ENCODE measurements at places on chromosomes 3 and 15.
A peak's percentile ranks its signal among the peaks of the same experiment; 100 is the strongest.

DNA sequence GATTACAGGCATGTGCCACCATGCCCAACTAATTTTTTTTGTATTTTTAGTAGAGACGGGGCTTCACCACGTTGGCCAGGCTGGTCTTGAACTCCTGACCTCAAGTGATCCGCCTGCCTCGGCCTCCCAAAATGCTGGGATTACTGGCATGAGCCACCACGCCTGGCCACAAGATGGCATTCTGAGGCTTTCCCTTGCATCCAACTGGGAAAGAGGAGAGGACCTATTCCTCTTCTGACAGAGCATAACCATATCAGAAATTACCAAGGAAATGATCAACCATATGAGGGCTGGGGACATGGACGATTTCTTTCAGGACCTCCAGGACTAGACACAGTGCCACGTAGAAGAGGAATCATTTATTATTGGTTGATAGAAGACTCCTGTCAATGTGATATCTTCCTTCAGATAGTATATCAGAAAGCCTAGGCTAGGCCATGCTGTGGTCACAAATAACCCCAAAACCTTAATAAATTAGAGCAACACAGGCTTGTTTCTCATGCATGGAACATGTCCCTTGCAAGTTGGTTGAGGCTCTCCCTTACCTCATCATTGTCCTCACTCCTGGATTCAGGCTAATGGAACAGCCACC lies 372.3 kb upstream of the IL12A start:
- no peak for DNase-seq

- no peak for DNase-seq
These were observed 156.2 kb upstream of the SEMA6D start for GRCh38 chr15:47561102-47561501.

DNA sequence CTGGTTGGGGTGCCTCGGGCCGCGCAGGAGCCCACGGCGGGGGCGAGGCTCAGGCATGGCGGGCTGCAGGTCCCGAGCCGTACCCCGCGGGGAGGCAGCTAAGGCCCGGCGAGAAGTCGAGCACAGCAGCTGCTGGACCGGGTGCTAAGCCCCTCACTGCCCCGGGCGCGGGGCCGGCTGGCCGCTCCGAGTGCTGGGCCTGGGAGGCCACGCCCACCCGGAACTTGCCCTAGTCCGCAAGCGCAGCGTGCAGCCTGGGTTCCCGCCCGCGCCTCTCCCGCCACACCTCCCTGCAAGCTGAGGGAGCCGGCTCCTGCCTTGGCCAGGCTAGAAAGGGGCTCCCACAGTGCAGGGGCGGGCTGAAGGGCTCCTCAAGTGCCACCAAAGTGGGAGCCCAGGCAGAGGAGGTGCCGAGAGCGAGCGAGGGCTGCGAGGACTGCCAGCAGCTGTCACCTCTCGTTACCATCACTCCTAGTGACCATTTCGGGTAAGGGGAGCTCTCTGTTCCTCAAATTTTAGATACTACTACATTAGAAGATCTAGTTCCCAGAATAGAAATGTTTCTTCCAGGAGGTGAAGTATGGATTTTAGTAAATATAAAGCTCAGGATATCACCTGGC lies 417.0 kb upstream of the AGTR1 start:
- no peak for DNase-seq

GRCh38 chr3:175121225-175121624 lies 262.1 kb downstream of the NAALADL2 start:
- DNase-seq, result no peak

- no peak for DNase-seq
These were observed 91.9 kb downstream of the RPLP1 start for GRCh38 chr15:69544365-69545113.

- no peak for DNase-seq
These were observed 47.5 kb downstream of the PRTG start for GRCh38 chr15:55695432-55695831.

DNA sequence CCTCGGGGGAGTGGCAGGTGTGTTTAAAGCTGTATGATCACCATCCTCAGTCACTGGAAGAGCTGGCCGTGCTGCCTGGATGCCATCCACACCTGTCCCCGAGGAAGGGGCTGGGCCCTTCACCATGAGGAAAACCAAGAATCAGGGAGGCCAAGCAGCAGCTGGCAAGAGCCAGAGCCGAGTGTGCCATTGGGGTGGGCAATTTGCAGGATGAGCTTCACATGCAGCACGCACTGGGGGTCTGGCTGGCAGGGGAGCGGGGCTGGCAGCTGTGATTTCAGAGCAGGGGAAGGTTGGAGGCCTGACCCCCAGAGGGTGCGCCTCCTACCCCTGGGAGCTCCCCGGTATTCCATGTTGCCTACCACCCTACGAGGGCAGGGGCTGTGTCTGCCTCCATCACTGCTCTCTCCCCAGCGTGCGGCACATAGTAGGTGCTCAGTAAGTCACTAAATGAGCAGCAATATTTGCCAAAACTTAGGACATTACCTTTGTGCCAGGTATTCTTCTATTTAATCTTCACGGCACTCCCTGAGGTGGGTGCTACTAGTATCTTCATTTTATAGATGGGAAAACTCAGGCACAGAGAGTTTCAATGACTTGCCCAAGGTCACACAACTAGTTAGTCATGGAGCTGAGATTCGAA lies 30.3 kb upstream of the IQSEC1 start:
- DNase-seq, result no peak

DNA sequence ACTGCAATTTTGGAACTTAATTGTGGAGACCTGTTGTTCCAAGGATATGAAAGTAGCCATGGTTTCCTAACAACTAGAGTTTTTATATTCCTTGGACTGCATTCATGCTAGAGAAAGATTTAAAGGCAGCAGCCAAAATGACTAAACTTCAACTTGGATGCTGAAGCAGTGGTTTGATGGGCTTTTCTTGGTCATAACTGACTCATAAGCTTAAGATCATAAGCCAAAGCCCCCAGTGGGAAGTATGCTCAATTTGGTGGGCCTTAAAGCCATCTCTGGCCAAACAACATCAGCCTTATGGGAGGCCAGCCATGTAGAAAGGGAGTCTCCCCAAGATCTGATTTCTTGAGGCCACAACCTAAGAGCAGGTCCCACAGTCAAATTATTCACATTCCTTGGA lies 80.2 kb downstream of the ZNF280D start:
- no peak for DNase-seq

GRCh38 chr3:128369881-128370642 lies 96.6 kb downstream of the DNAJB8 start:
- no peak for DNase-seq

DNA sequence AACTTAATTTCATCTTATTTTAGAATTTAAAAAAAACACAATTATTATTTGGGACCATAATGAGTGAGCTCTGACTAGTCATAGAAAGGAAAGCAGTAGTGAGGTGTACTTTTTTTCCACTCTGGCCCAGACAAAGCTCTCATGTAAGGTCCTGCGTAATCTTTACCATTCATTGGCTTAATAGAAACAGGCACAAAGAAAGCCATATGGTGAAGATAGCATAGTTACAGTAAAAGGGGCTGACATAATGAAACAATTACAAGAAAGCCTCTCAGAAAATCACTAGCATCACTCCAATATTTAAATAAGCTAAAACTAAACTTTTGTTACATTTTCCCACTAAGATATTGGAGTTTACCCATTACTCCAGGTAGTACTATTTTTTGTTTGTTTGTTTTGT lies 384.6 kb upstream of the ALCAM start:
- no peak for DNase-seq

DNA sequence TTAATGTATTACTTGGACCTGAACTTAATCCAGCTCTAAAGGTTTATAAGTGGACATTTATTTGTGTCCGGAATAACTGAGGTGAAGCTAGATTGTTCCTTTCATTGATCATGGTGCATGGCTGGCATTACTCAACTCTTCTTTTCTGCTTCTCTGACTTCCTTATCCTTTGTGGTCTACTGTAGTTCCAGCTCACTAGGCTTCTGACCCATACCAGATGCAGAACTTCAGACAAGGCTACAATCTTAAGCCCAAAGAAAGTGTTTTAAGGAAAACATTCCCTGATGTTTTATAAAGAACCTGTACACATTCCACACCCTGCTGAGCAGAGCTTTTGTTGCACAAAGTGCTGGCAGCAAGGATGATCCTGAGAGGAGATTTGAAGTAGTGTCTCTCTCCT lies 250.8 kb upstream of the TGFBR2 start:
- no peak for DNase-seq

GRCh38 chr3:78912687-78913086 lies 855.1 kb downstream of the ROBO1 start:
- no peak for DNase-seq

DNA sequence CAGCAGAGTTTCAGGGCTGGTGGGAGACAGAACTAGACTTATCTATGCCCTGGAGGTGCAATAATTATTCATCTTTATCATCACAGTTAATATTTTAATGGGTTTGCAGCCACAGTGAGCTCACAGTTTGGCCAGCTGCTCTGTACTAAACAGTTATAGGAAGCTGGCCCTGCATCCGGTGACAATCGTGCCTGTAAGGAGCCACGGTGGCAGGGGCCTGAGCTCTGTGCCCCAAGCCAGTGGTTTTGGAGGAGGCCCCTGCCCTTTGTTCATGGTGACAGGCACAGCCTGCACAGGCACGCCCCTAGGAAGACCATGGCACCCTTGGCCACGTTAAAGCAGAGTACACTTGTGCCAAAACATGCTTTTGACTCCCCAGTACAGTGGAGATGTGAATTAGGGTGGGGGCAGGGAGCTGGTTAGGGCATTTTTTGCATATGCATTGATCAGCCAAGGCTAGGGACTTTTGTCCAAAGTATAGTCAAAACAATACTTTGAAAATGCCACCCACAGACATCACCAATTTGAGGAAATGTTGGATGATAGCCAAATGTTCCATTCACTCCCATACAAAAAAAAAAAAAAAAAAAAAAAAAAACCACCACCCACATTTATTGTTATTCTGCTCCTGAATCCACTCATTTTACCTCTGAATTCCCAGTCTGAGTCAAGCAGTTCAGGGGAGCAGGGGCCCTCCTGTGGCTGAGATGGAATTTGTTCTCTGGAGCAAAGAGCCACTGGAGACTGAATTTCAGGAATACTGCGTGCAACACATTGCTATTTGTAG lies 3.4 kb upstream of the RFTN1 start:
- DNase-seq, result no peak

GRCh38 chr15:52994290-52994689 lies 204.2 kb upstream of the ONECUT1 start:
- no peak for DNase-seq

DNA sequence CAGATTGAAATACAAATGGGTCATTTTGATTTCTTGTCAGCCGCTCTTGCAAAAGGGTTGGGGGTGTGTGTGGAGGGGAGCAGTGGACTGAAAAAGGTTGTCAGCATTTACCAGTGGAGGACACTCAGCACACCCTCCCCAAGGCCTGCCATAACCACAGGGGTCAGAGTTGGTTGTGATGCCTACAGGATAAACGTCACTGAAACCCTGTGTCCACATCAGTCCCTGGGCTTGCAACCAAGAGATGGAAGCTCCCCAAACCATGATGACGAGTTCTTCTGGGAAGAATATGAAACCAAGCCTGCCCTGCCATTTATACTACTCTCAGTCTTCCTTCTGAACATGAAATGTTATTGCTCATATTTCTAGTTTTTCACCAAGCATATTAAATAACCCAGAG lies 54.0 kb upstream of the UMPS start:
- no peak for DNase-seq

DNA sequence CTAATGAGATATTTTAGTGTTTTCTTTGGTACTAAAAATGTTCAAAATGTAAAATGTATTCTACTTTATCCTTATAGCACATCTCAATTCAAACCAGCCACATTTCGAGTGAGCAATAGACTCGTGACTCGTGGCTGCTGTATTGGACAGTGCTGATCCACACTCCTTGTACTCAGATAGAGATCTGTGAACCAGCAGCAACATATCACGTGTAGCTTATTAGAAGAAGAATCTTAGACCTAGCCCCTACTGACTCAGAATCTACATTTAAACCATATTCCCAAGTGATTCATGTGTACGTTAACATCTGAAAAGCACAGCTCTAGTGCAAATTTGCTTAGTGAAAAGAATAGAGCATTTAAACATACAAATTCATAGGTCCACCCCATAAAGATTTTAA lies 130.9 kb downstream of the IL1RAP start:
- no peak for DNase-seq

GRCh38 chr3:138093721-138094120 lies 21.7 kb downstream of the DZIP1L start:
- DNase-seq, result no peak

GRCh38 chr15:48794697-48795134 lies 16.2 kb downstream of the CEP152 start:
- DNase-seq, result no peak

DNA sequence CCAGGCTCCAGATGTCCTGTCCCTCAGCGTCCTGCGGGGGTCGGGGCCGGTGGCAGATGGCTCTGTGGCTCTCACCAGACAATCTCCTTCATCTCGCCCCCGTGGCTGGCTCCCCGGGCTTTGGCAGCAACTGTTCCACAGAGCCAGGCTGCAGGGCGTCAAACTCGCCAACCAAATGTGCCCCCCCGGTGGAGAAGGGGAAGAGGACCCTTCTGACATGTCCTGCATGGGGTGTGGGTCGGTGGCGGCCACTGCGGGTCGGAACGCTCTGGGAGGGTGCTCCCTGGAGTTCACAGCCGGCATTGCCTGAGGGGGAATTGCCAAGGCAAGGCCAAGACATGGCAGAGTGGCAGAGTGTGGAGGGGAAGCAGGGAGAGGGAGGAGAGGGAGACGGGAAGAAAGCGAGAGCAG lies 36.0 kb downstream of the BDH1 start:
- DNase-seq, result no peak

DNA sequence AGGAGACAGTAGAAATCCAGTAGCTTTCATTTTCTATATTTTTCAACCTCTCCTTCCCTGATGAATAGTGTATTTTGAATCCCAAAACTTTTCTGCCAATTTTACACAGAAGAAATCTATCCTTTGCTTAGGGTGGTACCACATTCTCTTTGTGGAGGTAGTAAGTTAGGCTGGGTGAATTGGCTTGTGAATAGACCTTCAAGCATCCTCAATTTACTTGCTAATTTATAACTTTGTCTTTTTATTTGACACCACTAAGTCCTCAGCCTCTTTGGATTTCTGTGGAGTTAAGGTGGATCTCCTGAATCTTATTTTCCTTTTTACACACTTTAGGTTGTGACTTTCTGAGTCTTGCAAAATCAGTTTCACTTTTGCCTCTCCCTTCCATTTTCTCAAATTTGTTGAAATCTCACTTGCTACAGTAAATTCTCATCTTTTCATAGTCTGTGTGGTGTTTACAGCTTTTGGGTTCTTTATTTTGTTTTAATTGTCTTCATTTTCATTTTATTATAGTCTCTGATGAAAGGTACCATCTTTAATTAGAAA lies 5.7 kb upstream of the PLSCR1 start:
- no peak for DNase-seq

DNA sequence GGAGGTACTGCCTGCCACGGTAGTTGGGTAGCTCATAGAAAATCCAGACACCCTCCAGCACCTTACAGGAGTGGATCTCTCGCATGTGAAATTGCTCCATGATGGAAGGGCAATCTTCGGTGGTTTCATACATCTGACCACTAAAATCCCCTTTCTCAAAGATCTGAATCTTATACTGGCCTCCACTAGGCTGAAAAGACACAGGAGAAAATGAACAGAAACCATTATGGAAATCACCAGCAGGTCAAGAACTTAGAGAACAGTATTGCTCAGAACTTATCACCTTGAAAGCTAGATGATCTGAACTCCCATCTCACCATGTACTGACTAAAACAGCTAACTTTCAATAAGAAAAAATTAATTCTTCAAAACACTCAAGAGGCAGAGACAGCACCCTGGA lies 5.4 kb downstream of the CRYGS start:
- DNase-seq, result no peak

- peak; percentile 22 for DNase-seq
These were observed 75.0 kb downstream of the MAGEF1 start for GRCh38 chr3:184636741-184637316.
